ENCODE measurements at places on chromosomes 6 and 20.

- no peak for DNase-seq
Measured at GRCh38 chr6:131687022-131687421, 14.2 kb downstream of the OR2A4 start.

GRCh38 chr20:63363981-63364561 lies 2.9 kb upstream of the CHRNA4 start:
- DNase-seq: no peak

DNA sequence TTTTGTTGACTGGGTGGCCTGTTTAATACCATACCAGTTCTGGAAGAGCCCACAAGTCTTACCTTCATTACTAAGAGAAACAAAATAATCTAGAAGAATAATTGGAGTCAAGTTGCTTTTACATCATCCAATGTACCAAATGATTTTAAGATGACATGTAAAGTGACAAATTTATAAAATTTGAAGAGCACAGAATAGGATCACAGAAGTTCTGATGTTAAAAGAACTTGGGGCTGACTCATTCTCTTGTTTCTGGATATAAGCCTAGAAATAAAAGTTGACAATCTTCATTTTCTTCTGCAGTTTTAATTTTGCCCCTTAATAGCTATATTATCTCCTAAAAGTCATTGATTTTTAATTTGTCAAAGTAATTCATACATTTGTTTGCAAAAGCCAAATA lies 317.5 kb upstream of the MARCKS start:
- DNase-seq: no peak

DNA sequence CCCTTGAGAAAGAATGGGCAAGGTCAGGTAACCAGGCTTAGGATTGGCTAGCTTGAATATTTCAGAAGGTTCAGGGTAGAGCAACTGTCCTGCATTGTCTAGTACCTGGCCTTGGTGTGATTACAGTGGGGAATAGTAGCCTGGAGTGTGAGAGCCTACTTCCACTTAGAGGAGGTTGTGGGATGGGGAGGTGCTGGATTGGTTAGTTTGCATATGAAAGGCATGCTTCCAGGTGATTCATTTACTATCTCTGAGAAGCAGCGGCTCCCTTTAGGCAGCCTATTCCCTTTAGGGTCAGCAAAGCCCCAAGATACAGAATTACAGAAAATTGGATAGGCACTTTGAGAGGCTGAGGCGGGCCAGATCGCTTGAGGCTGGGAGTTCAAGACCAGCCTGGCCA lies 25.0 kb upstream of the SCGN start:
- DNase-seq: no peak

GRCh38 chr6:81534934-81535465 lies 217.5 kb downstream of the TENT5A start:
- DNase-seq: no peak

Measured in MG63 (cell line).